ENCODE measurements at places on chromosomes 2 and 18. TPM values are rescaled to one million over a fixed set of nuclear protein-coding genes. Genes with fewer than 3 reads are reported as not detected.

DNA sequence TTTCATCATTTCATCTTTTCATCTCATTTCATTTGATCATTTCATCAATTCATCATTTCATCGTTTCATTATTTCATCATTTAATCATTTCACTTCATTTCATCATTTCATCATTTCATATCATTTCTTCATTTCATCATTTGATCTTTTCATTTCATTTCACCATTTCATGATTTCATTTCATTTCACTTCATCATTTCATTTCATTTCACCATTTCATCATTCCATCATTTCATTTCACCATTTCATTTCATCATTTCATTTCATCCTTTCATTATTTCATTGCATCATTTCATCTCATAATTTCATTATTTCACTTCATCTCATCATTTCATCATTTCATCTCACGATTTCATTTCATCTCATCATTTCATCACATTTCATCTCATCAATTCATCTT is 127.8 kb downstream of the ANKRD30BL start:
- H3K27me3 ChIP-seq, result peaks cover 14% of the 10 kb centered on the region
- no peak overlapping the region for H3K27ac ChIP-seq
- DNase-seq, result no peak
- no peak overlapping the region for H3K4me3 ChIP-seq
- no peaks in the 10 kb centered on the region for H3K4me1 ChIP-seq

GRCh38 chr2:65565681-65566080 is 133.3 kb upstream of the SPRED2 start:
- no peak overlapping the region for H3K4me3 ChIP-seq
- no peaks in the 10 kb centered on the region for H3K36me3 ChIP-seq
- H3K4me1 ChIP-seq, result no peaks in the 10 kb centered on the region
- H3K27ac ChIP-seq, result no peak overlapping the region
- H3K27me3 ChIP-seq, result peaks cover 4% of the 10 kb centered on the region

GRCh38 chr2:69680001-69680675 is 36.6 kb upstream of the AAK1 start:
- H3K4me1 ChIP-seq, result peaks cover 4% of the 10 kb centered on the region
- H3K27ac ChIP-seq, result no peak overlapping the region
- H3K4me3 ChIP-seq, result no peak overlapping the region
- DNase-seq, result no peak

GRCh38 chr18:34623557-34623956 is 86.5 kb upstream of the DTNA start:
- no peak overlapping the region for H3K4me3 ChIP-seq
- no peaks in the 10 kb centered on the region for H3K27me3 ChIP-seq
- no peaks in the 10 kb centered on the region for H3K4me1 ChIP-seq
- H3K27ac ChIP-seq, result no peak overlapping the region
- no peak for DNase-seq
- H3K36me3 ChIP-seq, result no peaks in the 10 kb centered on the region

GRCh38 chr2:169662744-169663143 is 31.5 kb downstream of the CFAP210 start:
- H3K36me3 ChIP-seq, result no peaks in the 10 kb centered on the region
- no peak for DNase-seq
- no peak overlapping the region for H3K4me3 ChIP-seq
- no peak overlapping the region for H3K27ac ChIP-seq
- H3K4me1 ChIP-seq, result no peaks in the 10 kb centered on the region

GRCh38 chr2:54967269-54967668 is 83.0 kb downstream of the RTN4 start:
- H3K27me3 ChIP-seq, result no peaks in the 10 kb centered on the region
- H3K27ac ChIP-seq, result no peak overlapping the region
- H3K36me3 ChIP-seq, result no peaks in the 10 kb centered on the region
- H3K4me3 ChIP-seq, result no peak overlapping the region
- DNase-seq, result no peak

DNA sequence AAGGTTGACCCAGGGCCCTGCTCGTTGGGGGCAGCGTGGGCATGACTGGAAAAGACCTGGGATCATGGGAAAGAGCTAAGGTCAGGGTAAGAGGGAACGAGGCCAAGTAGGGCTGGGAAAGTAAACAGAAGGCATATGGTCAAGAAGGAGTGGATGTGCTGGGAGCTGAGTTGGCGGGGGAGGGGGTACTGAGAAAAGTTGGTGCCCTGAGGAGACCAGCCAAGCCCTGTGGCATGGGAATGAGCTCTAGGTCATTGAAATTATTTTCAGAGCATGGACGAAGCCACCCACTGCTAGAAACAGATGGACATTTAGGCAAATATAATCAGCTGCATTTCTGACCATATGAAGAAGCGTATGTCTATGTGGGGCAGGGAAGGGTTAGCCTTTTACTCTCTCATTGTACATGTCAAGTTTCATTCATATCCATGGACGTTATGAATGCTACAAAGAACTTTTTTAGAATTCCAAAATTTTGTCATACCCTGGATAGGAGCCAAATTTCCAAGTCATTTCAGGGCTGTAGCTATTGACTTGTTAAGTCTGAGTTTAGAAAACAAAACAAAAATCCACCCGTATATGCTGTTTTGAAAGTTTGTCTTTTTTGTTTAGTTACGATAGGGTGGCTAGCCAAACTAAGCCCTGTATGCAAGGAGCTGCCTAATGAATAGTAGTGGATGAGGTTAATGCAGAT is 19.1 kb downstream of the MAPRE2 start:
- peaks cover 6% of the 10 kb centered on the region for H3K4me1 ChIP-seq
- DNase-seq, result no peak
- no peak overlapping the region for H3K4me3 ChIP-seq
- no peaks in the 10 kb centered on the region for H3K36me3 ChIP-seq
- no peaks in the 10 kb centered on the region for H3K27me3 ChIP-seq

DNA sequence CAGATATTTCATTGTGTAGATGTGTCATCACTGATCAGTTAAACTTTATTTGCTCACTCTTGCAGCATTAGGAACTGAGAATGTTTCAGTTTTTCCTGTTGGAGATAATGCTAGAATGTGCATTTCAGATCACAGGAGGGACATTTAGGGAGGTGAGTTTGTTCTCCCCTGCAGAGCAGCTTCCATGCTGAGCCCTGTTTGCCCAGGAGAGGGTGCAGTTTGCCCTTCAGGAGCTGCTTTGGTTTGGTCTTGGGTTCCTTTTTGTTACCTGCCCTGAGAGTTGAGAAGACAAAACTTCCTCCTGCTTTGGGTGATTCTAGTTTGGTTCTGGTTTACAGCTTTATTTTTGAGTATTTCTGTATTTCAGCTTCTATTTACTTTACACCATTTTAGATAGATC is 49.9 kb downstream of the DGKD start:
- no peaks in the 10 kb centered on the region for H3K36me3 ChIP-seq
- H3K4me1 ChIP-seq, result peaks cover 6% of the 10 kb centered on the region
- no peak for DNase-seq
- H3K27me3 ChIP-seq, result no peaks in the 10 kb centered on the region
- H3K4me3 ChIP-seq, result no peak overlapping the region

GRCh38 chr2:172819943-172820342 is 84.3 kb downstream of the RAPGEF4 start:
- H3K27ac ChIP-seq, result no peak overlapping the region
- DNase-seq, result no peak
- H3K4me1 ChIP-seq, result no peaks in the 10 kb centered on the region
- no peaks in the 10 kb centered on the region for H3K27me3 ChIP-seq
- no peaks in the 10 kb centered on the region for H3K36me3 ChIP-seq

GRCh38 chr18:10120622-10121021 is 206.8 kb downstream of the VAPA start:
- H3K36me3 ChIP-seq, result no peaks in the 10 kb centered on the region
- H3K27ac ChIP-seq, result no peak overlapping the region
- no peak overlapping the region for H3K4me3 ChIP-seq
- peaks cover 8% of the 10 kb centered on the region for H3K4me1 ChIP-seq

GRCh38 chr2:166841152-166841551 is 47.1 kb upstream of the XIRP2 start:
- H3K4me1 ChIP-seq, result peaks cover 2% of the 10 kb centered on the region
- DNase-seq, result no peak
- H3K36me3 ChIP-seq, result no peaks in the 10 kb centered on the region
- no peaks in the 10 kb centered on the region for H3K27me3 ChIP-seq
- no peak overlapping the region for H3K4me3 ChIP-seq

GRCh38 chr18:45733535-45733934 is 9.6 kb downstream of the SLC14A1 start:
- no peak overlapping the region for H3K27ac ChIP-seq
- no peaks in the 10 kb centered on the region for H3K27me3 ChIP-seq
- no peaks in the 10 kb centered on the region for H3K4me1 ChIP-seq
- peak; percentile 67 for DNase-seq
- no peaks in the 10 kb centered on the region for H3K36me3 ChIP-seq

- H3K27ac ChIP-seq, result no peak overlapping the region
- DNase-seq, result no peak
- H3K36me3 ChIP-seq, result no peaks in the 10 kb centered on the region
- no peak overlapping the region for H3K4me3 ChIP-seq
- no peaks in the 10 kb centered on the region for H3K4me1 ChIP-seq
- no peaks in the 10 kb centered on the region for H3K27me3 ChIP-seq
These were observed 63.0 kb downstream of the REEP1 start for GRCh38 chr2:86274265-86274917.

Gene SRD5A2
- polyA plus RNA-seq, result 0.02 TPM

- H3K4me3 ChIP-seq, result no peak overlapping the region
- H3K36me3 ChIP-seq, result no peaks in the 10 kb centered on the region
- no peaks in the 10 kb centered on the region for H3K4me1 ChIP-seq
- H3K27ac ChIP-seq, result no peak overlapping the region
- no peaks in the 10 kb centered on the region for H3K27me3 ChIP-seq
These were observed 109.7 kb downstream of the ATL2 start for GRCh38 chr2:38267270-38267925.

Gene ARHGAP15
- polyA plus RNA-seq, result not detected

DNA sequence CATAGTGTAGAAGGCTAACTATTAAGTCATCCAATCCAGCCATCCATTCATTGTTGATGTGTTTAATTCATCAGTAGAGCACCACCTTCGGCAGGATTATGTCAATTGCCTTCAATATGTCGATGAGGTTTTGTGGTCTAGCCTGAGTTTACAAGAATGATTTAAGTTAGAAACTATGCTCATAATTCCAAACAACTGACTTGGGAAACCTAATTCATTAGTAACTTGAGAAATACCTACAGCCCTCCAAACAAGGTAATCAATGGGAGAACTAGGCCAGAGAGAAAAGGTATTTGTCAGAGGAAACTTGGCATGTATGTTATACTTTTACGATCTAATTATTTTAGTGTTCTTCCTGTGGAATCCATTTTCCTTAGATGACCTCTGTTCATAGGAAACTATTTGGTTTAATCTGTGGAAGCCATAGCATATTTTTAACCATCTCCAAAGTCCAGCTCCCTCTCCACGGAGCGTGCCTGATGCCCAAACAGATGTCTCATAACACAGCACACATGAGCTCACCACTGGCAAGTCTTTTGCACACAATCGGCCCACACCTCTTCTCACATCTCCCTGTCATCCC is 148.5 kb downstream of the GFPT1 start:
- no peaks in the 10 kb centered on the region for H3K27me3 ChIP-seq
- H3K27ac ChIP-seq, result no peak overlapping the region
- H3K4me3 ChIP-seq, result no peak overlapping the region
- H3K36me3 ChIP-seq, result no peaks in the 10 kb centered on the region

DNA sequence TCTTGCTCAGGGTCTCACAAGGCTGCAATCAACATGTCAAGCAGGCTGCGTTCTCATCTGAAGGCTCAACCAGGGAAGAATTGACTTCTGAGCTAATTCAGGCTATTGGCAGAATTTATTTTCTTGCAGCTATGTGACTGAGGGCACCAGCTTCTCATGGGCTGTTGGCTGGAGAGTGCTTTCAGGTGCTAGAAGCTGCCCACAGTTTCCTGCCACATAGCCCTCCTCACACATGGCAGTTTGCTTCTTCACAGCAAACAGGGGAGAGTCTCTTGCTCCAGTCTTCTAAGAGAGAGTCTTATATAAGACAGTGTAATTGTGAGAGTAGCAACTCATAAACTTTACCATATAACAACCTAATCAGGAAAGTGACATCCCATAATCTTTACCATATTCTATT is 37.5 kb upstream of the INO80C start:
- no peak for DNase-seq
- H3K27me3 ChIP-seq, result no peaks in the 10 kb centered on the region
- H3K27ac ChIP-seq, result no peak overlapping the region
- no peaks in the 10 kb centered on the region for H3K36me3 ChIP-seq
- no peak overlapping the region for H3K4me3 ChIP-seq
- H3K4me1 ChIP-seq, result no peaks in the 10 kb centered on the region

DNA sequence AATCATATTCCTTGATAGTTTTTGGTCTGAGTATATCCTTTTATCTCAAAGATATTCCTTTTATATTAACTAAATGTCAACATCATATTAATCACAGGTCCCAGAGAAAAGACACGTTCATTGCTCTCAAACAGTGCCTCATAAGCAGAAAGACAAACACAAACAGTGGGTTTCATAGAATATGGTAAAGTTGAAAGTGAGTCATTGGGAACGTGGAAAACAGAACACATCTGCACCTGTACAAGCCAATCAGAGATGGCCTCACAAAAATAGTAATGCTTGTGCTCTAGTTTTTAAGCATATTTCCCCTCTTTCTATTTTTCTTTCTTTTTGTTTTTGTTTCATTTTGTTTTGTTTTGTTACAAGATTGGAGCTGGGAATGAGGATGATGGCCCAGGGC is 328.4 kb upstream of the MAP2 start:
- DNase-seq, result no peak
- H3K27ac ChIP-seq, result no peak overlapping the region
- no peaks in the 10 kb centered on the region for H3K27me3 ChIP-seq
- no peaks in the 10 kb centered on the region for H3K4me1 ChIP-seq

Gene VIL1
- polyA plus RNA-seq, result 8.1 TPM

Gene XDH
- polyA plus RNA-seq, result 0.68 TPM

DNA sequence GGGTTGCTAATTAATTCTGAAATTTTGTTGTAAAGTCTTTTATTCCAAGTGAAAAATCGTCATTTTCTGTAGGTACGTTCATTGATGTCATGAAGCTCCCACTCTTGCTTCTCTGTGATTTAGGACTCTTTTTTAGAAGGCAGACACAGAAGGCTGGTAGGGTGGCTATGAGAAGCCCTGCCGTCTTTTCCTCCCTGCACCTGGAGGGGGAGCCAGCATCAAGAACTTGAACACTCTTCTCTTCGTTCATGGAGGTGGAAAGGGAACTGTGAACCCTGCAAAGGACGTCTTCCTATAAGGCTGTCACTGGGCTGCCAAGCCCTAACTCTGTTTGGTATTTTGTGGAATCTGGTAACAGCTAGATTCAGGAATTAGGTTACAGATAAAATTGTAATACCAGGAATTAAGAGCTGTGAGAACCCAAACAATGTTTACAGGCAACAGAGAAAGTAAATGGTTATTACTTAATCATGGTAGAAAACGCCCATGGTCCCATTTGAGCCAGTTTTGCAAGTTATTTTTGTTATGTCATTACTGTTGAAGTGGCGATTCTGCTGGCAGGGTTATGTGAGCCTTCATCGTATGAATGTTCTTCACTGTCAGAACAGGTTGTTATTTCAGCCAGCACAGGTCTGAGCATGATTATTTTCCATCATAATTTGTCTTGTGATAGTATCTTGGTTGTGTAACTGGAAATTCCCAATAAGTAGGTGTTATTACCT is 112.2 kb downstream of the OSBPL6 start:
- DNase-seq, result peak; percentile 72
- H3K27me3 ChIP-seq, result no peaks in the 10 kb centered on the region
- H3K36me3 ChIP-seq, result no peaks in the 10 kb centered on the region
- no peaks in the 10 kb centered on the region for H3K4me1 ChIP-seq
- no peak overlapping the region for H3K4me3 ChIP-seq
- H3K27ac ChIP-seq, result no peak overlapping the region

GRCh38 chr2:46032996-46033395 is 264.2 kb upstream of the EPAS1 start:
- no peak overlapping the region for H3K27ac ChIP-seq
- H3K4me1 ChIP-seq, result no peaks in the 10 kb centered on the region
- H3K27me3 ChIP-seq, result no peaks in the 10 kb centered on the region
- DNase-seq, result no peak

All from H1 (cell line).